ENCODE measurements at places on chromosomes 16 and 17.
A peak's percentile ranks its signal among the peaks of the same experiment; 100 is the strongest.

DNA sequence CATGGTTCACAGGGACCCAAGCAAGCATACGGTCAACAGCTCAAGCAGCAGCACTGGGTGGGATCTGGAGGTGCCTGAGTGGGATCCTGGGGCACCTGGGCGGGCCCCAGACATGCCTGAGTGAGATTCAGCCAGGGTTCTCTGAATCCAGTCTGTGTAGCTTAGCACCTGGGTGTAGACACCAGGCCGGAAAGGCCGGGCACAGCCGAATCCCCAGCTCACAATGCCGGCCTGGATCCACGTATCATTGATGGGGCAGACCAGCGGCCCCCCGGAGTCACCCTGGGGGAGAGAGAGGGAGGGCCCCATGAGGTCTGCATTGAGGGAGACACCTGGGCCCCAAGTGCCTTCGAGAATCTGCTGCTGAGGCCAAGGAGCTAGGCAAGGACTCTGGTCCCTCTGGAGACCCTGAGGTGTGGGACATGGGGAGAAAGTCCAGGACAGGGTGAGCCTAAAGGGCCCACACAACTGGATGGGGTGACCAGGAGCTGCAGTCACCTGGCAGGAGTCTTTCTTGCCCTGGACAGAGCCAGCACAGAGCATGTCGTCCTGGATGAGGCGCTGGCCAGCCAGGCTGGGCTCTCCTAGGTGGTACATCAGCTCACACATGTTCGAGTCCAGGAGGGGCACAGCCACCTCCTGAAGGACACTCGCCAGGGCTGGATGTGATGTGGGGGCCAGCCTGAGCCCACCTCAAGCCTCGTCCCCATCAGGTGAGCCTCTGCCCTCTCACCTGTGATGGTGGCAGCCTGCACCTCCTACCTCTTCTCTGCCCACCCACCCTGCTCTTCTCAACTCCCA lies 9.7 kb downstream of the ZG16B start:
- DNase-seq = no peak

DNA sequence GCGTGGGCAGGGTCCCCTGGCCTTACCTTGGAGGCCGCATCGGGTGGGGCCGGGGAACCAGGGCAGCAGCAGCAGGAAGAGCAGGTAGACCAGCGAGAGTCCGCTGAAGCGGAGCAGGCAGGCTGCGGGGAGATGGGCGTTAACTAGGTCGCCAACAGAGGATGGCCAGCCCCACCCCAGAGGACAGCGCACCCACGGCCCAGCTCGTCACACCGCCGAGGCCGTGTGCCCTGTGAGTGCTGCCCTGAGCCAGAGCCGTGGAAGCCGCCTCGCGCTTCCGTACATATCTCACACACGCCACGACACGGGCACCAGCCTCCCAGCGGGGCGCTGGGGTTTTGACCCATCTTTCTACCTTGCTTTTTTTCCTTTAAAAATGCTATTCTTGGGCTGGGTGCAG lies 35.7 kb downstream of the PIEZO1 start:
- DNase-seq = no peak

DNA sequence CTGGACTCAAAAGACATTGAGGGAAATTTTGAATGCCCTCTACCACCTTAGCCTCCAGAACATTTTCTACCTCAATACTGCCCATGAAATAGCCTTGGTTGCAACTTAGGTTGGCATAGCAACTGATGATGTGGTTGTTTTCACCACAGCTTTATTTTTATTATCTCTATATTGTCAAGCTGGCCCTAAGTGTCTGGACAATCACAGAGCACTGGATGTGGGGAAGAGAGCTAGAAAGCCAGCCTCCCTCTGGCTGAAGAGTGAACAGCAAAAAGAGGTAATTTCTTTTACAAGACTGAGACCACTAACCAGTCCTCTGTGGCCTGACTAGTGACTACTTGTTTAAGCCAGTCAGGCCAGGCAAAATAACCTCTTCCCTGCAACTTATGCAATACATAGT lies 159.6 kb downstream of the HS3ST2 start:
- no peak for DNase-seq

DNA sequence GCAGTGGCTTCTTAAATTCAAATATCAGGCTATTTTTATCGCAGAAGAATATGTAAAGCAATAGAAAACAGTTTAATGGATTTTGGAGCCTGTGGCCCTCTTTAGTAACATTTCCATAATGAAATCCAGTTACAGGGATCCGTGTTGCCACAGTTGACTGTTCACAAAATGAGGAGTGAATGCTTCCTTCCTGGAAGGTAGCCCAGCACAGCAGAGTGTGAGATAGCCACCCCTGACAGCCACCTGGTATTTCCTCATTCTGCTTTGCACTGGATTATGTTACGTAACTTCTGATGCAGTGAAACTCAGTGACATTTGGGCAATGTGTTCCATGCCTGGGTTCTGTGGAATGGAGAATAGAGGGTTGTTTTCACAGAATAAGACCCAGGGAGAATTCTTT lies 517.2 kb downstream of the RBFOX1 start:
- no peak for DNase-seq

DNA sequence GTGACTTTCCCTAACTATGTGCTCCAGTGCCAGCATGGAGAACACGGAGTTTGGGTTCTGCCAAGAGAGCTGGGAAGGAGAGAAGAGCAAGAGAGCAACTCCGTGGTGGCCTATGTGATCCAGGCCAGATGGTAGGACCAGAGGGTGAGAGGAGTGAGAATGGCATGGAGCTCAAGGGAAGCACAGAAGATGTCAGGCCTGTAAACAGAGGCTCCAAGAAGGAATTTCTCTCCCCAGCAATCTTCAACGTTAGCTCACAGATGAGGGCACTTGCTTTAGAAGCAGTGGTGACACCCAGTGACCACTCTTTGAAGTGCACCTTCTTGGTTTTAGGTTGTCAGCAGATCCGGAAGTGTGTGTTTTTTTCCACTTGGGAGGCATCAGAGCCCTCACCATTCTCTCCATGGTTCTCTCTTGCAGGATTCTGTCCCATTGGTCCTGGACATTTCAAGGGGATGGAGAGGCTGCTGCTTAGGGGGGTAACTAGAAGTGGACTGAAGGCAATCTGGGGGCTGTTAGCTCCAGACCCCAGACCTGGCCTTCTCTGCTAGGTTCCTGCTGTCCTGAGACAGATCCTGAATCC lies 18.1 kb upstream of the TMEM98 start:
- peak; percentile 91 for DNase-seq
